ENCODE measurements at places on chromosomes 11 and 22.

GRCh38 chr11:70303070-70303469 is 32.6 kb downstream of the PPFIA1 start:
- no peak for DNase-seq

GRCh38 chr11:130455483-130456127 is 7.2 kb downstream of the ADAMTS15 start:
- DNase-seq, result no peak

DNA sequence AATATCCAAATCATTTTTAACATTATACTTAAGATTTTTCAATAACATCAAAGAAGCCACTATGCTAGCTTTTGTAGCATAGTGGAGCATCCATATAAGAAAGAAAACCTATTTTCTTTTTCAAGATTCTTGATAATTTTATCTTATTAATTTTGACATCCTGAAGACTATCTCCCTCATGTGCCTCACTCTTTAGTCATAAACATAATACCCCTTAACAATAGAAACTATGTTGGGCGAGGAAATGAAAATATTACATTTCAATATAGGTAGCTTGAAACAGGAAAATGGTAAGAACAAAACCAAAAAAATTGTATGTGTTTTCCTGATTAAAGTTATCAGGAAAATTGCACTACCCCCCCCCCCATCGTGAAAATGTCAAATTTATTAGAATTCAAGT is 40.1 kb downstream of the ELMOD1 start:
- no peak for DNase-seq

- DNase-seq, result no peak
Observed at GRCh38 chr11:128598506-128599150, 11.3 kb upstream of the ETS1 start.

GRCh38 chr11:113736323-113736722 is 30.2 kb upstream of the TMPRSS5 start:
- DNase-seq, result no peak

DNA sequence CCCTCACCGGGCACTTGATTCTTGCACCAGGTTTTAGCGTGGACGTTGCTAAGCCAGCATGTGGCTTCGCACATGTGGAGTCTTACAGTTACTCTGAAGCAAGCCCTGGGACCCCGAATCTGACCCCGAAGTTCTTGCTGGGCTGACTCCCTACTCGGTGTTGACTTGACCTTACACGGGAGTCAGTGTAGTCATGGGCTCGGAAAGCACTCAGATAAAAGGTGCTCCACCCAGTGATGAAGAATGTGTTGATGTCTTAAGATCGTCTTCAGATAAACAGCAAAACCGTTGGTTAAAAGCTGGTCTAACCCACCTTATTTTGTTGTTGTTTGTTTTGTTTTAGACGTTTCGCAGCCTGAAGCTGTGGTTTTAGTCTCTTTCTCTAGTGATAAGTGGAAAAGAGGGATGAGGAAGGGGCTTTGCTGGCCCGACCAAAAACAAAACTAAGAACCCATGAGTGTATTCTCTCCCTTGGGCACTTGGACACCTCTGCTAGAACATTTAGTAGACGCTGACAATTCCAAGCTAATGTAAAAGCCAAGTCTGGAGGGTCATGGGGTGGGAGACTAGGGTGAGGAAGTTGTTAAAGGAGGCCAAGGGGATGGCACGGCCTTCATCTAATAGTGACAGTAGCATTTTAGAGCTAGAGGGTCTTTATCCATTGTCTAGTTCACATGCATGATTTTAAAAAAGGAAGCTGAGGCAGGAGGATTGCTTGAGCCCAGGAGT is 69.9 kb downstream of the BCR start:
- DNase-seq, result no peak

DNA sequence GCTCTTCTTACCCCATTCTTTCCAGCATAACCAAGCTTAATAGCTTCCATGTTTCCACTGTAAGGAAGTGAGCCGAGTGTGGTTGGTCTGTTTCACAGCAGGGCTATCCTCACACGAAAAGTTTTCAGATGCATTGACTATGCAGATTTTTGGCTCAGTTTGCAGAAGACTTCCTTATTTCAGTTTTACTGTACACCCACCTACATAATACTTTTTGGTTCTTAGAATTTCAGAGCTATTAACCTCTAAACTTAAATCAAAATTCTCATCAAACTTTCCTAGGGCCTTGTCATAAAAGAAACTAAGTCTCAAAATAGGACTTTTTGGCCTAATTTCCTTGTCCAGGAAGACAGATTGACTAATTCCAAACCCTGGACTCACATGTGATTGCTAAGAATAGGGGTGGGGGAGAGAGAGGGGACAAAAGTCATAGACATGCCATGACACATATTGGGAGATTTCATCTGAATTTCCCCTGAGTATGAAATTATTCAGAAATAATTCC is 7.3 kb upstream of the EHF start:
- DNase-seq, result no peak

GRCh38 chr11:133827556-133827955 is 17.8 kb downstream of the SPATA19 start:
- DNase-seq, result no peak

DNA sequence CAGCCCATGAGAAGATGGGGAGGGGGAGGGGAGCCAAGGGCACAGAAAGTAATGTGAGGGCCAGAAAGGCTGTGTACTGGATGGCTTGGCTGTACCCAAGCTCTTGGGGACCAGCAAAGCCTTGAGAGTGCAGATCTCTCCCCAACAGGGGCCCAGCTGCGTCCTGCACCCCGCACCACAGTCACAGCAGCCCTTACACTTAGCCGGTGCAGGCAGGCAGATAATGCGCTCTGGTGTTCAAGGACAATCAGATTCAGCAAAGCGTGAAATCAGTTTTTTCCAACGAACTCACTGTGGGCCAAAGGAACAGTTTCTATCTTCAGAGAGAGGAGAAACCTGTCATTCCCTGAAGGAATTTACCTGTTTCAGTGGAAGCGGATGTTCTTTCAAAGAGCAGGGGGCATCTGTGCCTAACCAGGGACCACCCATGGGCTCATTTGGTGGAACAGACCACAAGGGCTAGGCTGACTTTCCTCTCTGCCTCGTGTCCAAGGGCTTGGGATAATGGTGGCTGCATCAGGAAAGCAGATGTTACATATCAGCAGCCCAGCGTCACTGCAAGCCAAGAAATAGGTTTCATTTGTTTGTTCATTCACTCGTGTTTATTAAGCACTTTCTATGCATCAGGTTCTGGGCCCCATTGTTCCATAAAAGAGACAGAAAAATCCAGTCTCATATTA is 81.2 kb upstream of the SPON1 start:
- no peak for DNase-seq

- no peak for DNase-seq
Observed at GRCh38 chr22:17972385-17973191, 51.8 kb downstream of the MICAL3 start.

DNA sequence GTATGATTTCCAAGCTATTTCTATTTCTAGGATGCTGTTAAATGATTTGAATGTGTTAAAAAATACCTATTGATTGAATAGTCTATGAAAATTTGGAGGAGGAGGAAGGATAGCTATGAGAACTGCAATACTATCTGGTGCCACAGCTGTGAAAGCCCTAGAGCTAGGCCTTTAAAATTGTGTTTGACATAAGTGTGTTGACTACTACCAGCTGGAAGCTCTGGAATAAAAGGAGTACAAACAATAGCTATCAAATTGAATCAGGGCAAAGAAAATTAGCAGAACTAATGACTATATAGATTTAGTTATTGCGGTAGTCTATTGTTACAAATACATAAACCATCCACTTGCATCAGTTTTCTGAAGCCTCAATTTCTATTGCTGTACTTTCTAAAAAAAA is 124.8 kb upstream of the CNTN5 start:
- DNase-seq, result peak; percentile 55

- DNase-seq, result no peak
Observed at GRCh38 chr11:114606003-114606801, 10.6 kb upstream of the NXPE4 start.

GRCh38 chr11:86736291-86737143 is 63.8 kb upstream of the PRSS23 start:
- DNase-seq, result no peak

DNA sequence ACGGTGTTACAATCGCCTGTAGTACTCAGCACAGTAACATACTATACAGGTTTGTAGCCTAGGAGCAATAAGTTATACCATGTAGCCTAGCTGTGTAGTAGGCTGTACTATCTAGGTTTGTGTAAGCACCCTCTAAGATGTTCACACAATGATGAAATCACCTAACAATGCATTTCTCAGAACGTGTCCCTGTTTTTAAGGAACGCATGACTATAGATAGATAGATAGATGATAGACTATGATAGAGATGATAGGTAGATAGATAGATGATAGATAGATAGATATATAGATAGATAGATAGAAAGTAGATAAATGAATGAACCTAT is 203.9 kb downstream of the FAM76B start:
- no peak for DNase-seq
